Right cardiac atrium (tissue), 5 donors: ENCODE measurements at places on chromosomes 2 and 18.

DNA sequence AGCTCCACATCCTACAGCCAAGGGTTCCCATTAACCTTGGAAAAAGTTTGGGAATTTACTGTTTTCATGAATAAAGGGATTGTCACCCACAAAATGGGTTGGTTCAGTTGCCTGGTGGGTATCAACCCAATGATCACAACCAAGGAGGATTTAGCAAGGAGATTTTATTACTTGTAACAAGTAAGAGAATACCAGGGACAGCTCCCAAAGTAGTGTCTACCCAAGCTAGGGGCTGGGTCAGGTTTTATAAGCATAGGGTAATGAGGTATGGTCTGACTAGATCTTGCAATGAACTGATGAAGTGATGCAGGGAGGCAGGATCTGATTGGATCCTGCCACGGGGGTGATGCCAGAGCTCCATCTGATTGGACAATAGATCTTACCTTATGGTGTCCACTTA, 681.8 kb downstream of the SLC4A3 start:
- DNase-seq, result no peak

GRCh38 chr2:234060236-234060635, 9.7 kb downstream of the SPP2 start:
- no peak for DNase-seq

DNA sequence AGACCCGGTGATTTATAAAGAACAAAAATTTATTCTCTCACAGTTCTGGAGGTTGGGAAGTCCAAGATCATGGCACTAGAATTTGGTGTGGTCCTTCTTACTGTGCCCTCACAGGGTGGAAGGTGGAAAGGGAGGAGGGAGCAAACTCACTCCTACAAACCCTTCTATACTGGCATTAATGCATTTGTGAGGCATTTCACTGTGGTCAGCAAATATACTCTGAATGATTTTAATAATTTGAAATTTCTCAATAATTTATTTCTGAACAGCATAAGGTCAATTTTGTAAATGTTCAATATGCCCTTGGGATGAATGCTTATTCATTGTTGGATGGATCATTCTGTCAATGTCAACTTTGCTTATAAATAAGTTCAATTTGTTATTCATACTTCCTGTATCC, 120.6 kb downstream of the GATA6 start:
- no peak for DNase-seq

DNA sequence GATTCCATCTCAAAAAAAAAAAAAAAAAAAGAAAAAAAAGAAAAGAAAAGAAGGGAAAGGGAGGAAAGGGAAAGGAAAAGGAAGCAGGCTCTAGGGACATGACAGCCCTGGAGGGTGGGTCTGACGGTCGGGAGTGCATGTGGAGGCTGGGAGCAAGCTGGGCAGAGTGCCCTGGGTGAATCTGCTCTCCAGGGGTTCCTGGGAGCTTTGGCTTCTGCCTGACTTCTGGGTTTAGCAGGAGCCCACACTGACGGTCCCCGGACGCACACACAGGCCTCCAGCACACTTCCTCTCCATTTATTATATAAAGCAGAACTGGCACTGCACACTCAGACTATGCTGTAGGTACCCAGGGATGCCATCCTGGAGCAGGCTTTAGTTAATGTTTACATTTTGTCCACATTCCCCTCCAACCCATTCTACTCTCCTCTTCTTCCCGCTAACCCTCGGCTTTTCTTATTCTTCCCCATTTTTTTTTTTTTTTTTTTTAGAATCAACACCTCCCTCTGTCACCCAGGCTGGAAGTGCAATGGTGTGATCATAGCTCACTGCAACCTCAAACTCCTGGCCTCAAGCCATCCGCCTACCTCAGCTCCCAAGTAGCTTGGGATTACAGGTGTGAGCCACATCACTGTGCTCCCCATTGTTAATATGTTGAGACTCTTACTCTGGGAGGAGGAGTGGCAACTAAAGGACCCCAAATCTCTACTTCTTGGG, 151.1 kb upstream of the SLC1A4 start:
- DNase-seq, result no peak

DNA sequence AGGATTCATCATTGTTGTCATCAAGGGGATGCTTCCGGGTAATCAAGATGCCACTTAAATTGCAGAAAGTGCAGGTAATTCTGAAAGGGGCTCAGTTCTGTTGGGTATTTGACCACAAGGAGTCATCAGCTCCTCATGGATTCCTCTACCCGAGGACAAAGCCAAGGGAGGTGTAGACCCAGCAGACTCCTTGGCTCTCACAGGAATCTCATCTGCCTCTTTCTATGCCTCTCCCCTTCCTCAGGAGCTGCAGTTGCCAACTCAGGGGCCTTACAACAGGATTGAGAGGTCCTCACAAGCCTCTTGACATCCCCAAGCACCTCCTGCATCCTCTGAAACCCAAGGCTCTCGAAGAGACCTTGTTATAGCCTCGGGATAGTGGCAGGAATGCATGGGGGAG, 44.0 kb downstream of the ITGB6 start:
- no peak for DNase-seq

- no peak for DNase-seq
Observed at GRCh38 chr2:177550264-177551200, 158.0 kb downstream of the AGPS start.

- no peak for DNase-seq
Observed at GRCh38 chr18:35185771-35186170, 55.1 kb upstream of the ZNF397 start.
